ENCODE measurements at places on chromosomes 1 and 21.

DNA sequence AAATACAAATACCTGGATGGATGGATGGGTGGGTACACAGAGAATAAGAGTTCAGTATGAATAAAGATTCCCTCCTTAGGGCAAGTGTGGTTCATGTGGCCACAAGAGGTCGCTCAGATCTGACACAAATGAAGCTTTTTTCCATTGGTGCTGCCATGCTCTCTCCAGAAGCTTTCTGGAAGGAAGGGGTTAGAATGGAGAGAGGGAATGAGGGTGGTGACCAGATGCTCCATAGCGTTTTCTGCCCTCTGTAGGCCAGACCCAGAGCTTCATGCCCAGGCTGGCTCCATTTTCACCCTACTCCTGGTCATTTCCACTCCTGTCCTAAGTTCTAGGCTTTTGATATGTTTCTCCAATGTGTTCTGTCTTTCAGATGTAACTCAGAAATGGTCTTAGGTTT is 3.3 kb upstream of the FCRL6 start:
- DNase-seq = no peak

DNA sequence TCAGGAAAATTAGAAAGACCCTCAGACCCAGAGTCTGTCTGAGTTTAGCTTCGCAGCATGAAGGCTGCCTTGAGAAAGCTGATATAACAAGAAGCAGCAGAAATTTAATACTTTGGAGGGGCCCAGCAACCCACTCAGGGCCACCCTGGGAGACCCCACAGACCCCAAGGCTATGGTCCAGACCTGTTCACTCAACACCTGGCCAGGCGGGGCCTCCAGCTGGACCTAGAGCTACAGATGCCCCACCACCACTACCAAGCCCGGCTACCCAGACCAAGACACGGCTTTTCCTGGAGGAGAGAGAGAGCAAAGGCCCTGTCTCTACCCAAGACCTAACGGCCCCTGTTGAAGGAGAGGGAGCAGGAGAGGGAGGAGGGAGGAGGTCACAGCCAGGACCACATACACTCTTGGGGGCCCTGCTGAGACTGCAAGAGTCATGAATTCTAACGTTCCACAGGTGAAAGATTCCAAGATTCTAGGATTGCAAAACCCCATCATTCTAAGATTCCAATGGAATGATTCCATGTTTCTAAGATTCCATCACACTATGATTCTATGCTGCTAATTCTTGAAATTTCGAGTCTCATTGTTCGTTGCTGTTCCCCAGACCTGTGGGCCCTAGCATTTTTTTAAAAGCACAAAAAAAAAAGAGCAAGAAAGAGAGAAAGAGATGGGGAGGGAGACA is 53.2 kb downstream of the LACTBL1 start:
- DNase-seq = no peak

DNA sequence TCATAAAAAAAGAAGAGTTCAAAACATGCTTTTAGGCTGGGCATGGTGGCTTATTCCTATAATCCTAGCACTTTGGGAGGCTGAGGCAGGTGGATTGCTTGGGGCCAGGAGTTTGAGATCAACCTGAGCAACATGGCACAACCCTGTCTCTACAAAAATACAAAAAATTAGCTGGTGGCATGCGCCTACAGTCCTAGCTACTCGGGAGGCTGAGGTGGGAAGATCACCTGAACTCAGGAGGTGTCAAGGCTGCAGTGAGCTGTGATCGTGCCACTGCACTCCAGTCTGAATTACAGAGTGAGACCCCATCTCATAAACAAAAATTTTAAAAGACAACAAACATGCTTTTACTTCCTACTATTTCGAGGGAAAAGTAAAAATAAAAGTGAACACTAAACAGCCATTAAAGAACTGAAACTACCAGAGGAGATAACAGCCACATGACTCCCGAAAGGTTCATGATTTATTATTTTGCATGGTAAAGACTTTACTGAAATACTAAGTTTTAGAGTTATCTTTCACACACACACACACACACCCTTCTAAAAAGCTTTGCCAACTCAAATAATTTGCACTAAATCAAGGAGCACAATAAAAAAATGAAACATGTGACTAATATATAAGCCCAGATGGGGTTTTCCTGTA is 48.1 kb downstream of the USP1 start:
- DNase-seq = no peak

- DNase-seq = no peak
Observed at GRCh38 chr1:82160036-82160435, 359.3 kb downstream of the ADGRL2 start.

GRCh38 chr1:16141573-16142336 is 14.1 kb downstream of the EPHA2 start:
- DNase-seq = no peak

DNA sequence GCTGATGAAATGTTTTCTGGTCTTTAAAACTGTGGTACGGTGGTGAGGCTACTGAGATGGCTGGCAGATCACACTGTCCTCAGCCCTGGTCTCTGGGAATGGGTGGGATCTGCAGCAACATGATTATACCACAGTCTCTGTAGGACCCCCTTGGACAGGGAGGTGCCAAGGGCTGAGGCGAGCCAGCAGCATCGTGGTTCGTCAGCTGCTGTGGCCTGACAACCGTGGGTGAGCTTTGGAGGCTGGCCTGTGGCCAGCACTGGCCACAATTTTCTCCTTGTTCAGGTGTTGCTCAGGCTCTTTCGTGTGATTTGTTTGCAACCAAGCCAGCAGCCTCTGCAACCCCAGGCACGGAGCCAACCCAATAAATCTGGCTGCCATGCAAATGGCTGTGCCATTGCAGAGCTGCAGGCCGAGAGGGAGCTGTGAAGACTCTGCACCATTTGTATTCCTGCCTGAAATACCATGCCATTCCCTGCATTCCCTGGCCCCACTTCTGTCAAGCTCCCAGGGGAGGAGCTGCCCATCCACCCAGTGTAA is 70.9 kb downstream of the PCP4 start:
- no peak for DNase-seq

DNA sequence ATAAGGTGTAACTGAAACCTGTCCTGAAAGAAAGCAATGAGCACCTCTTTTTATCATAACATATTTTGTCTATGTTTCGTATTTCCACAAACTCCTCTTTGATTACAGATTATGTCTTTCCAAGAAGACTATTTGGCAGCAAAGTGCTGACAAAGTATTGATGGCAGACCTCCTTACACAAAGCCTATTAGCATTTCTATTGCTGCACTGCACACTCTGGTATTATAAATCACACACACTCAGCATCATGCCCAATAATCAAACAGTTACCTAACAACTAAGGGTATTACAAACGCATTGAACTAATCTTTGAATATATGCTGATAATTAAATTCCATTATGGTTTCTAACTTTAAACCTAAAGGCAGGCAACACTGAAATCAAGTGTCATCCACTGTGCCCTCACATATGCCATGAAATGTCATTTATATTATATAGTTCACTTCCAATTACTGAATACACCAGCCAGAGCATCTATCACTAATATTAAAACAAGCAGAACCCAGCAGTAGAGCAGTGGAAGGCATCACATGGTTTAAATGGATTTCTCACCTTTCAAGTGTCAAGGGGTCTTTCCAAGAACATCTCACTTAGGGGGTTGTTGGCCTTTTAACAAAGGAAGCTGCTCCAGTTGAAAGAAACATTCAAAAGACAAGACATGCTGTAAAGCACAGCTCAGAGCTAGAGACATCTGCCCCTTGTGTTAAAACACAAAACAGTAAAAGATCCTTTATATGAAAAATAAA is 239.1 kb downstream of the RERE start:
- DNase-seq = no peak

GRCh38 chr1:6009120-6010040 is 17.2 kb upstream of the NPHP4 start:
- no peak for DNase-seq

DNA sequence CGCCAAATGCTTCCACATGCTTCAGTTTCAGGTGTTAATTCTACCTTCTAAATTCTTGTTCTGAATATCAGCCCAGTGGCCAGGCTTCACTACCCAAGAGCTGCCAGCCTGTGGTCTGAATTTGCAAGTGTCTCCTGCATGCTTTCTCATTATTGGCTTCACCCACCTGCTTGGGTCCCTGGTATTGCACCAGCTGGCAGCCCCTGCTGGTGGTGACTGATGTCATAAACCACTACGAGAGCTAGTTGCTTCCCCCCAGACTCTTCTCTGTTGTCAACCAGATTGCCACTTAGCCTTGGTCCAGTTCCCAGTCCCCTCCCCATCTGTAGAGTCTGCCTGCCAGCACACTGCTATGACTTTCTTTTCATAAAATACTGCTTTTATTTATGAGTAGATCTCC is 197.7 kb upstream of the DUSP10 start:
- DNase-seq = no peak

DNA sequence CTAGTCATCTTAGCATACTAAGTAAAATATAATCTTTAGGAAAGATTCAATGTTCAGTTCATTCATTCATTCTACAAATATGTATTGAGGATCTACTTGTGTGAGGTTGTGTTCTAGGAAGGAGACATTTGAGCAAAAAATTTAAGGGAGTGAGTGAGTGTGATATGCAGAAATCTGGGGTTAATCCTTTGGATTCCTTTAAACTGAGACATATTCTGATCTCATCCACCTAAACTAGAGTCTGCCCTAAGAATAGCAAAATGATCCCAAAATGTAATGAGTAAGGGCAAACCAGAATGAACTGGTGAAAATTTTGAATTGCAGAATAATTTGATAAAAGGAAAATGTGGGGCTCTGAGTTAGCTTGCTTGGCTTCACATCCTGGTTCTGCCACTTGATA is 8.6 kb downstream of the UBE2U start:
- no peak for DNase-seq

DNA sequence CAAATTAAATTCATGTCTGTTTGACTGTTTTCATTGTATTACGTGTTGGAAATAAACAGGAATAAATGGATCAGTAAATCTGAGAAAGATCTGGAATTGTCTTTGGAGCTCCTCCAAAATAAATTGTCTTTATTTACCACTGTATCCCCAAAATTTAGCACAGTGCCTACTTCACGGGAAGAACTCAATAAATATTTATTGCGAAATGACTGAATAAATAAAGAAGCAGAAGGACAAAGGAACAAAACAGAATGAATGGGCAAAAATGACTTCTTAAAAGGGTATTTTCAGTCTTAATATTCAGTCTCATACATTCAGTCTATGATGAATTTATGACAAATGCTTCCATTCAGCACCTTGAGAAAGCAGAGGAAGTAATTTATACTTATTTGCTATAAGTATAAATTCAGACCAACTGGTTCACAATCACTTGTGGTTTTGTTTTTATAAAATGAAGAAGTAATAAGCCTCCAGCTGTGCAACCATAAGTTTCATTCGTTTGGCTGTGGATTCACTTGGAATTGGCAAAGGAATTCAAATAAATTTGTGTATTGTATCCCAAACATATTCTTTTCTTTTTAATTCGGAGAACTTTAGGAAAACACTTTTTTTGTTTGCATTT is 19.2 kb upstream of the PRKAA2 start:
- no peak for DNase-seq

GRCh38 chr1:197797010-197797409 is 21.7 kb upstream of the DENND1B start:
- DNase-seq = no peak

- no peak for DNase-seq
Observed at GRCh38 chr1:25112400-25112799, 119.9 kb downstream of the SYF2 start.

DNA sequence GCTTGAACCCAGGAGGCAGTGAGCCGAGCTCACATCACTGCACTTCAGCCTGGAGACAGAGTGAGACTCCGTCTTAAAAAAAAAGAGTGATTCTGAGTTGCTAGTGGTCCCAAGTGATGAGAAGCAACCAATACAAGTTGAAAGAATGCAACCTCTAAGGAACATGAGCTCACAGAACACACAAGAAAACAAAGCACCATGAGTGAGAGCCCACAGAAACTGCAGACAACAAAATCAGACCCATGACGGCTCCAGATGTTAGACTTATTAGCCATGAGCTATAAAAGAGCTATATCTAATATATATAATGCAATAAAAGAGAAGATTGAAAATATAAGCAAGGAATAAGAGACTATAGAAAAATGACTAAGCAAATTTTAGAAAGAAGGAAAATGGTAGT is 50.0 kb downstream of the MATN1 start:
- DNase-seq = no peak

GRCh38 chr1:68585351-68585750 is 88.5 kb upstream of the DEPDC1 start:
- no peak for DNase-seq

GRCh38 chr1:172180501-172181285 is 239.8 kb upstream of the C1orf105 start:
- DNase-seq = no peak

GRCh38 chr1:47390843-47391242 is 25.2 kb upstream of the FOXE3 start:
- no peak for DNase-seq

DNA sequence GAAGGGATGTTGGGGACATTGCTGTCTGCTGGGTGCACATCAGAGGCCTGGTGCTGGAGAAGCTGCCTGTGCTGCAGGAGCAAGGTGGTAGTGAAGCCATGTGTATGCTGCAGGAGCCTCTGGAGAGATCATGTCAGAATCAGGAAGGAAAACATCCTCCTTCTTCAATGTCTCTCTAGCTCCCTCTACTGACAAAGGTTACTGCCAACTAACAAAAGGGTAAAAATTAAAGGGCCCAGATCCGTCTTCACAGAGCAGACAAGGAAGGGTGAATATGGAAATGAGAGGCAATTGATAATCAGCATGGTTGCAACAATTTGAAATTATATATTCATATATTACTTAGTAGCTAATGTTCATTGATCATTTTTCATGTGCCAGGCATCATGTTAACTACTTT is 32.2 kb downstream of the FAM177B start:
- no peak for DNase-seq

DNA sequence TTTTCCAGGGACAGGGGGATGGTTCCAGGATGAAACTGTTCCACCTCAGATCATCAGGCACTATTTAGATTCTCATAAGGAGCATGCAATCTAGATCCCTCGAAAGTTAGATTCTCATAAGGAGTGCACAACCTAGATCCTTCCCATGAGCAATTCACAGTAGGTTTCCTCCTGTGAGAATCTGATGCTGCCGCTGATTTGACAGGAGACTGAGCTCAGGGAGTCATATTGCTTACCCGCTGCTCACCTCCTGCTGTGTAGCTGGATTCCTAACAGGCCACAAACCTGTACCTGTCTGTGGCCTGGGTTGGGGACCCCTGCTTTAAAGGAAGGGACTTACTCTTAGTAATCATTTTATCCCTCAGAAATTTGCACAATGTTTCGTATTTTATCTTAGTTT is 9.3 kb downstream of the CTH start:
- DNase-seq = no peak

- no peak for DNase-seq
Observed at GRCh38 chr1:29878501-29878900, 642.2 kb downstream of the PTPRU start.

GRCh38 chr1:30731806-30732276 is 8.5 kb upstream of the MATN1 start:
- no peak for DNase-seq

GRCh38 chr1:119767486-119767885 is 1.2 kb downstream of the HMGCS2 start:
- DNase-seq = no peak

- DNase-seq = no peak
Observed at GRCh38 chr1:10213186-10213705, 2.9 kb downstream of the KIF1B start.

GRCh38 chr1:174913225-174913903 is 86.4 kb upstream of the CACYBP start:
- DNase-seq = no peak

- no peak for DNase-seq
Observed at GRCh38 chr1:243264717-243265116, 8.9 kb downstream of the SDCCAG8 start.
